RWPE1 (cell line): ENCODE measurements at places on chromosomes 6 and 20.
A peak's percentile ranks its signal among the peaks of the same experiment; 100 is the strongest.

DNA sequence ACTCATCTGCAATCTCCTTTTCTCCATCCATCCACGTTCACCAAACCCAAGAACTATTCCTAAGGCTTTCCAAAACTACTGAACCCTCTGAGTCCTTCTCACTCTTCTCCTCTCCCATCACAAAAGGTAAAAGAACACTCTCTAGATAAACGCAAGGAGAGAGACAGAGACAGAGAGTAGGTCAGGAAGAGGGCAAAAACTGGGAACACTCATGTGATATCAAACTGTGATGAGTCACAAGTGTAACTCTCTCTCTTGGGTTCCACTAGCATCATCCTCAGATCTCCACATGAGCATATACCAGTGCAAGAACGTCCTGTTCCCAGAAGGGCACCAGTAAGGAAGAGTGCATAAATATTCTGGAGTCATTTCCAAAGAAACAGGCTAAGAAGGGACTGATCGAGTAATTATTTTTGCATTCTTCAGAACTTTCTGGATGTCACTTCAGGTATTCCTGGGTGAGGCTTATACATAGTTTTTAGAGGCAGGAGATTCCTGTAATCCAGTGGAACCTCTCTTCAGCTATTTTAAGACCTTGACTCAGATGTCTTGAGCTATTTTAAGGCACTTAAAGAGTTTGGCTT lies 47.3 kb upstream of the STXBP5 start:
- no peak for DNase-seq

- DNase-seq: no peak
Measured at GRCh38 chr6:19180348-19181072, 656.7 kb upstream of the ID4 start.

GRCh38 chr20:47849006-47849405 lies 63.7 kb upstream of the SULF2 start:
- no peak for DNase-seq

- DNase-seq: no peak
Measured at GRCh38 chr6:124973780-124974179, 11.5 kb downstream of the RNF217 start.

DNA sequence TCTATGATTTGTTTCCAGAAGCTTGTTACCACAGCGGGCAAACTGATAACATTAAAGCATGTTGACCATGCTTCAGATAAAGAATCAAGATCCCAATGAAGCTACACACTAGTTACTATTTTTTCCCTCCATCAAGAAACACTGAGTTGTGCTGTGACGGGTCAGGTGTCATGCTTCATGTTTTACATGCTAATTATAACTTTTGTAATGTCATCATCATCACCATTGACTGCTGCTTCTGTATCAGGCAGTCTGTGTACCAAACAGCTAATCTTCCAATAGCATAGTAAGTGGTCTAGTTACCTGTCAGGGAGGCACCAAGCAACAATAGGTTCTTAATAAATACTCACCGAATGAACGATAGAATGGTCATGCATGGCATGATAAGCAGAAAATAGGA lies 388.1 kb downstream of the THBS2 start:
- DNase-seq: no peak

GRCh38 chr6:166162599-166163342 lies 4.9 kb downstream of the TBXT start:
- DNase-seq: no peak

DNA sequence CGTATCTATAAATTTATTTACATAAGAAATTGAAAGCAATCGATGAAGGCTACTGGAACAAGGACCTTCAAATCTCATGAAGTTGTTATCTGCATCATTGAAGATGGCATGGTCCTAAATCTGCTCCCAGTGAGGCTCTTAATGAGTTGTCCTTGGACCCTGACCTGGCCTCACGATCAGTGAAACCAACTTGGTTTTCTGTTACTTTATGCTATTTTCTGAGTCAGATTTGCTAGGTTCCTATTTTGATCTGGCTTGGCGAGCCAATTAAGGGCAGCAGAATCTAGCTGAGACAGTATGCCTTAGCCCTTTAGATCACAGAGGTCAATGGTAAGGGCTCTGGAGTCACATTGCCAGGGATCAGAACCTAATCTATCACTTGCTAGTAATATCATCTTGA lies 30.1 kb upstream of the NOX3 start:
- DNase-seq: no peak

DNA sequence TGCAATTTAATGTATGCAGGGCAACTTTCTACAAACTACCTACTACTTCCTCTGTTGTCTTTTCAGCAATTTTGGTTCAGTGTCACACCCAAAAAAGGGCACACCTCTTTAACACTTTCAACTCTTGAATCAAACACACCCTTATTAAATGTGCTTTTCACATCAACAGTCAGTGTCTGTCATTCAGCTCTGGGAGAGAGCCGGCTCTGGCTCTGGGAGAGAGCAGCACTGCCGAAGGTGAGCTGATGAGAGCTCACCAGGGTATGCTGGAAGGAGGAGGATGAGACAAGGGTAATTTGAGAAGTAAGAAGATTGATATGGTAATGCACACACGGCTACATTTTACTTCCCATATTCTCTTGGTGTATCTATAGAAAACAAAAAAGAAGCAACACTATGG lies 134.3 kb downstream of the RTN4IP1 start:
- DNase-seq: no peak

GRCh38 chr6:111804627-111805235 lies 68.5 kb downstream of the FYN start:
- no peak for DNase-seq

DNA sequence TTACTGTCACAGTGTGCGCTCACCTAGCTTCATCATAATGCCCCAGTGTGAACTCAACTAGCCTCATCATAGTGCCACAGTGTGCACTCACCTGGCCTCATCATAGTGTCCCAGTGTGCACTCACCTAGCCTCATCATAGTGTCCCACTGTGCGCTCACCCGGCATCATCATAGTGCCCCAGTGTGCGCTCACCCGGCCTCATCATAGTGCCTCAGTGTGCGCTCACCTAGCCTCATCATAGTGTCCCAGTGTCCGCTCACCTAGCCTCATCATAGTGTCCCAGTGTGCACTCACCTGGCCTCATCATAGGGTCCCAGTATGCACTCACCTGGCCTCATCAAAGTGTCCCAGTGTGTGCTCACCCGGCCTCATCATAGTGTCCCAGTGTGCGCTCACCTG lies 10.6 kb downstream of the TMEM242 start:
- no peak for DNase-seq

GRCh38 chr6:4366635-4367395 lies 231.4 kb upstream of the ECI2 start:
- no peak for DNase-seq

- DNase-seq: no peak
Measured at GRCh38 chr6:91681296-91681695, 1094.4 kb upstream of the MAP3K7 start.

GRCh38 chr20:43916881-43917371 lies 2.3 kb downstream of the TOX2 start:
- no peak for DNase-seq

DNA sequence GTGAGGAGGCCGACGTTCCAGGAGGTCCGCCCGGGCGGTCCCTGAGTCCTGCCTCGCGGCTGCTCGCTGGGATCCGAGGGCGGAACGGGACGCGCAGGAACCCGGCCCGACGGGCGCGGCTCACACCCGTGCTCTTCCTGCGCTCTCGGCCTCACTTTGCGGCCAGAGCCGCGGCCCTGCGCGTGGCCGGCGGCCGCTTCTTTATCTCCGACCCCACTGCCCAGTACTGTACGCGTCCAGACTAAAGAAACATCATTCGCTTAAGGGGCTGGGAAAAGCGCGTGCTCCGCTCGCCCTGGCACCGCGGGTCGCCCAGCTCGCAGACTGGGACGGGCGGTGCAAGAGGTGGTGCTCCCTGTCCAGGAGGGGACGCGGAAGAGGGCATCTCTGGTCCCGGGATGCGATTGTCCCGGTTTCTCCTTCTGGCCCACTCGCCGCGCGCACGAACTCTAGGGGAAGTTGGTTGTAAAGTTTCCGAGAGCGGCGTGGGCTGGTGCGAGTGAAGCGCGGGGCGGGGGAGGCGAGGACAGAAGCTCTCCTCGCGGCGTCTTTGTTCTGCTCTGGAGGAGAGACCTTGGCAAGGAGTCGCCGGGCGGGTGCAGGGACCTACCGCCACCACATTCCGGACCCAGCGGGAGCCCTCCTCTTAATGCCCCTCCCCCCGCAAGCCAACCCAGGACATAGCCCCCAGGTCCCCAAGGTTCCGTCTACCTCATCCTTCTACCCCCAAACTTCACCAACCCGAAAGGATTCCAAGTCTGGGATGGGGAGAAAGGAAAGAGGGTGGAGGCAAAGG lies 71.0 kb downstream of the SOX4 start:
- no peak for DNase-seq

- DNase-seq: no peak
Measured at GRCh38 chr6:118748311-118749062, 97.1 kb upstream of the CEP85L start.

GRCh38 chr20:7703551-7703961 lies 236.7 kb downstream of the HAO1 start:
- no peak for DNase-seq

GRCh38 chr6:16374461-16375200 lies 136.2 kb downstream of the GMPR start:
- no peak for DNase-seq

DNA sequence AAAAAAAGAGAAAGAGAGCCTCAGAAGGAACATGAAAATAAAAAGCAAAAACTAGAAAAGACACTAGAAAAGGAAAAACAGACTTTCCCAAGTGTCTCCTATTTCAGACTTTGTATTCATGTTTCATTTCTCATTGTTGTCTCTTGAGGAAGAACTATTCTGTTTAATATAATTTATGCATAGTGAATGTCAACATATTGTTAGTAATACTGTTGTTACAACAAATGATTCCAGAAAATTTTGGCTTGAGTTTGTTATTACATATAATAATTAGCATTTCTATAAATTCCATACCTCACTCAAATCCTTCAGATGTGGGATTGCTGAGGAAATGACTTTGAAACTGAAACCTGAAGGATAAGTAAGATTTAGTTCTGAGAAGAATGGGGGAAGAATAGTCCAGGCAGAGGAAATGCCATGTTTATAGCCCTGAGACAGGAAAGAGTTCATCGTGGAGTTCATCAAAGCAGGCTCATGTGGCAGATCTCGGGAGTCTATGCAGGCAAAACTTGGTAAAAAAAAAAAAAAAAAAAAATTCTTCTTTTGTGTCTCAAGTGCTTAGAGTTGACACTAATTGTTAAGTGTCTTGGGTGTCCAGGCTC lies 53.1 kb upstream of the EIF2S2 start:
- DNase-seq: no peak

DNA sequence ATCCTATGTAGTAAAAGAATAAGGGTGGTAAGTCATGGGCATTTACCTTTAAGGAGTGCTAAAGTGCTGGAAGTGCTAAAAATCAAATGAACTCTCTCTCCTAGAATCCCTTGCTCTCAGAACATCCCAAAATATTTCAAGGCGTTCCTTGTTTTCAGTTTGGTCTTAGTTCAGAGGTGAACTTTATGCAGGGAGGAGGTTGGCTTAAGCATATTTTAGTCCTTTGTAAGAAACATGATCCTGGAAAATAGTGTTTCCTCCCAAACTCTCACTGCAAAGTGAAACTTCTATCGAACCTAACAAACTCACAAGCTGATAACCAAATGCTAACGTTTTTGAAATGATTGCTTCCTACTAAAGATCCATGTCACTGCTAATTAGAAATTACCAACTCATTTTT lies 231.4 kb downstream of the FOXC1 start:
- DNase-seq: no peak

- DNase-seq: peak; percentile 19
Measured at GRCh38 chr6:110999634-111000270, 17.9 kb downstream of the RPF2 start.

DNA sequence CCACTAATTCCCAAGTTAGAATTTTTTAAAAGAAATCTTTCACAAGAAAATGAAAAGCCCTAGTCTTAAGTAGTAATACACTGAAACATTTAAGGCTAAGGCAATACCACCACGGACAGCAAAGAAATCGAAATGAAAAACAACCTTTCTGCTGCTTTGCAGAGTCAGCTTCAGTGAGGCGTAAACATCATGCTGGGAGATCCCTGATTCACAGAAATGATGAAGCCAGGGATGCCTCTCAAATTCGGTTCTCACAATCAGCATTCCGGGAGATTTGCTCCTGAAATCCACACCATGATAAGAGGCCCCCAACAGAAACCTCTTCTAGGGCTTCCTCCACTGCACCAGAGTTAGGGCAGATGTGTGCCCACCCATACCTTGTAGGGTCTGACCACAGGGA lies 18.6 kb downstream of the RRBP1 start:
- DNase-seq: no peak

- DNase-seq: no peak
Measured at GRCh38 chr6:157385482-157385881, 4.5 kb downstream of the ZDHHC14 start.

- no peak for DNase-seq
Measured at GRCh38 chr20:39036851-39037250, 74.7 kb downstream of the DHX35 start.

DNA sequence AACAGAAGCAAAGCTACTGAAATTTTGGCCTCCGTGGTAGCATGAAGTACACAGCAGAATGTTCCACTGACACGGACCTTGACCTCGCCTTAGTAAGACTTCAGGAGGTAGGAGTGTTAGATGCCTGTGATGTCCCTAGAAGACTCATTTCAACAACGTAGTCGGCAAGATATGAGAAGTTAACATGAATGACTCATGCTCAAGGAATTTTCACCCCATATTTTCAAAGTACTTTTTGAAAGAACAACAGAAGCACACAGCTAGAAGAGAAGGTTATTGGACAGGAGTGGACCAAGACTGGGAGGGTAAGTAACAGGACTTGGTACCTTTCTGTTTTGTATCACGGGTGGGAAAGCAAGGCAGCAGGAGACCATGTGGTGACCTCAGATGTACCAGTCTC lies 78.0 kb downstream of the DZANK1 start:
- DNase-seq: peak; percentile 69

DNA sequence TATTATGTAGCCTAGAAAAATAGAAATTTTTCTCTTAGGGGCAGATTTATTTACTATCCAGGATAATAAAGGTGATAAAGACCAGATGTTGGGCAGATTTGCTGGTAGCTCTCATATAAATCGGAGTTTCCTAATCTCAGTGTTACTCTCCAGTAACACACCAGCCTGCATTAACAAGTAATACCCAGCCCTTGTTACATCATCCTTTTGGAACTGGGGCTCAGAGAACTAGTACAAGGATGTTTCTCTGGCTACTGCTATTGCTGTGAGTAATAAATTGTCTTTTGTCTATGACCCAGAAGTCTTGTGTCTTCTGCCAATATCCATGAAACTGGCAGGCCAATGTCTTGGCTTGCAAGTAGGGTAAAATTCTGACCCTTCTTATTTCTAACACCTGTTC lies 16.8 kb downstream of the TPD52L1 start:
- DNase-seq: no peak

DNA sequence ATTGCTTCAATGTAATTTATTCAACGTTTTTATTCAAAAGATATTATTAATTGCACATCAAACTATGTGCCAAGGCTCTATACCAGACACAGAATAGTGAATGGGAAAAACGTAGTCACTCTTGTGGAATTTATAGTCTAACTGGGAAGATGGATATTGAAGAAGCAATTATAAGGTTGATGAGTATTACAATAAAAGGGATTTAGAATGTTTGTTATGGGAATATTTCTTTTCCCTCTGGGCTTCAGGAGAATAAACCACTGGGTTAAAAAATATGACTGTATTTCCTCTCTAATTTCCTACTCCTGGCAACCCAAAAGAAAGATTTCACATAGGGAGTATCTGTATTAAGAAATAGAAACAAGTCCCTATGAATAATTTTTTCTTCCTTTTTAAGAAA lies 25.1 kb upstream of the UTRN start:
- DNase-seq: no peak
